ENCODE measurements at places on chromosomes 7 and 10.

GRCh38 chr10:110764378-110764777 lies 107.3 kb upstream of the PDCD4 start:
- DNase-seq = no peak

GRCh38 chr7:37832194-37832593 lies 16.2 kb upstream of the NME8 start:
- peak; percentile 99 for DNase-seq

GRCh38 chr10:103720328-103720963 lies 134.9 kb downstream of the SH3PXD2A start:
- DNase-seq = no peak

- no peak for DNase-seq
Observed at GRCh38 chr7:54252256-54253035, 289.7 kb upstream of the VSTM2A start.

DNA sequence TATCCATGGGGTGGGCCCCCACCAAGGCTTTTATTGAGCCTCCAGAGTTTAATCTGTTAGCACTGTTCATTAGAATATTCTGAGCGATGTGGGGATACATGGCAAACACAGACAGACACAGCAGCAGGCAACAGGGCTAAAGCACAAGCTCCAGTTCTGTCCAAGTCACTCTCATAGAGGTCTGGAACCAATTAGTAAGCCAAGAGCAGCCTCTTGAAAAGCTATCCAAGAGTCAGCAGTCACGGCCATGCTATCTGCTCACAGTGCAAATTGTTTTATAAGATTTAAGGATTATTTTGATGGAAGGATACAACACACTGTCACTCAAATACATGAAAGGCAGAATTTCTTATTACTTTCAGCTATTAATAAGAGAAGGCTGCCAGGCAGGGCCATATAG lies 86.4 kb upstream of the DGKB start:
- DNase-seq = no peak

- DNase-seq = no peak
Observed at GRCh38 chr10:30974773-30975415, 56.8 kb downstream of the ZNF438 start.

DNA sequence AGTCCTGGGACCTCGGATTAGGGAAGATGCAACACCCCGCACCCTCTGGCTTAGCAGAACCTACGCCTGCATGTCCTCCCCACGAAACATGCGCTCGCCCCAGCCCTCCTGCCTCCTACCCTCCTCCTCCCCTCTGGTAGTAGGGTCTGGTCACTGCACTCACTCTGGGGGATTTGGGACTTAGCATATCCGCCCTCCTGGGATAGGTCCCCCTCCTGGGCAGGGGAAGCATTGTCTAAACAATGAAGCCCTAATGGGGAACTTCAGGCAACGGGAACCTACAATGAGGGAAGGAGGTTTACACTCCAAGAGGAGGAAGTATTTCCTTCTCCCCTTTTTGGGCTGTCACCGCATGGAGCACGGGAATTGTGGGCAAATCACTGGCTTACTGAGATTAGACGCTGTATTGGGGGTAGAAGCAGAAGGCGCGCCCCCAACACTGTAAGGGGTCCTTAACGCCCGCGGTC lies 892 bp downstream of the CRHR2 start:
- DNase-seq = no peak

DNA sequence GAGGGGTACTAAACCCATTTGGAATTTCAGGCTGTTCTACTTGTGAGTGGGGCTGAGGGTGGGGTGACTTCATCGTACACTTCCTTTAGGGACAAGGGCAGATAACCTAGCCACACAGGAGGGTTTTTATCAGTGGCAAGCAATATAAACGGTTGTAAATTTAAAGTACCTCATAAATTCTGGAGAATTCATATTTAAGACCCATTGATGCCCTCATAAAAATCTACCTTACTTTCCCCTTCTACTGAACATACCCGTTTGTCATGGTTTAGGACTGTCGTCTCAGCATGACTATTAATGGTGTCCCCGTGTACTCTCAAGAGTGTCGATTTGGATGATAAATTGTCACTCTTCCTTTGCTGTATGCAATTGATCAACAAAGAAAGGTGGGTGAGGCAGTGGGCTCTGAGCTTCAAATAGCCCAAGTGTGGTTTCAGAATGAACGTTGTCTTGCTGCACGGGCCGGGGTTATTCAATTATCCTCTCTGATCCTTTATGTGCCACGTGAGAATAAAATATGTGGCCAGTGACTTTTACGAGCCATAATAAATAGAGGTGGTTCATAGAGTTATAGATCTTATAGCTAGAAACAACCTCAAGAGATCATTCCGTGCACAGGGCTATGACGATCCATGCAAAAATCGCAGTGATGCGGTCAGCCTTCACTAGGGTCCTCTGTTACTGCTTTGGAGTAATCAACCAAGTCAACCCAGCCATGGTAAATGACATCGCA lies 82.2 kb downstream of the FAM107B start:
- no peak for DNase-seq

- DNase-seq = no peak
Observed at GRCh38 chr7:108810756-108811385, 241.2 kb downstream of the DNAJB9 start.

GRCh38 chr10:132506711-132507408 lies 30.7 kb upstream of the INPP5A start:
- DNase-seq = no peak

DNA sequence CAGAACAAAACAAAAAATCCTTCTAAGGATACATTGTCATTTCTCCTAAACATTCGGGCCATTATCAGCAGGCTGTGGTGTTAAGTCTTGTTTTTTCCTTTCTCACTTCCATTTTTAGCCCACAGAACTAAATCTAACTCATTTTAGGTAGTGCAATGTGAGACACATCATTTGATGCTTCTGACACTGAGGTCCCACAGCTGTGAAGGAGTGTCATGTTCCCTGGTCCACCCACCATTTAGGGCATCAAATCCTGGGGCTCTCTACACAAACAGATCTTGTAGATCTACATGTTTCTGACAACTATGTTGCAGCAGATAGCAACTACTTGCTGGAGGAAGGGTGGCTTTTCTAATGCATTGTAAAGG lies 232.5 kb upstream of the IGFBP3 start:
- no peak for DNase-seq

- DNase-seq = no peak
Observed at GRCh38 chr7:118280319-118281012, 56.0 kb downstream of the ANKRD7 start.

- no peak for DNase-seq
Observed at GRCh38 chr10:44045020-44045419, 339.9 kb downstream of the CXCL12 start.

- peak; percentile 4 for DNase-seq
Observed at GRCh38 chr7:24381894-24382505, 98.0 kb downstream of the NPY start.
